Right cardiac atrium (tissue), 5 donors: ENCODE measurements at places on chromosomes 16 and 17.

DNA sequence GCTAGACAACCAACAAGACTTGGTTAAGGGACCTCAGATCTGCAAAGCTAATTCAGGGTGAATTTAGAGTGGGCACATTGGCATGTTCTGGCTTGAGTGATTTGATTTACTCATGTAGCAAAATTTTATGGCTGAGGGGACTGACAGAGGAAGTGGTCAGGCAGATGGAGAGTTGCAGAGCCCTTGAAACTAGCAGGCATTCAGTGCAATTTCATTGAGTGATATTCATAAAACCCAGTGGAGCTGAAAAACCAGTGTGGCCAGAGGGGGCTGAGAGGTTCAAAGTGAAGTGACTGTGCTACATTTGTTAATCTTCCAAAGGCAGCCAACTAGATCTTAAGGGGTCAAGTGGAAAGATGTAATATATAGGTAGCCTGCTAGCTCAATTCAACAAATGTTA lies 2.2 kb upstream of the TMEM94 start:
- DNase-seq, result no peak

DNA sequence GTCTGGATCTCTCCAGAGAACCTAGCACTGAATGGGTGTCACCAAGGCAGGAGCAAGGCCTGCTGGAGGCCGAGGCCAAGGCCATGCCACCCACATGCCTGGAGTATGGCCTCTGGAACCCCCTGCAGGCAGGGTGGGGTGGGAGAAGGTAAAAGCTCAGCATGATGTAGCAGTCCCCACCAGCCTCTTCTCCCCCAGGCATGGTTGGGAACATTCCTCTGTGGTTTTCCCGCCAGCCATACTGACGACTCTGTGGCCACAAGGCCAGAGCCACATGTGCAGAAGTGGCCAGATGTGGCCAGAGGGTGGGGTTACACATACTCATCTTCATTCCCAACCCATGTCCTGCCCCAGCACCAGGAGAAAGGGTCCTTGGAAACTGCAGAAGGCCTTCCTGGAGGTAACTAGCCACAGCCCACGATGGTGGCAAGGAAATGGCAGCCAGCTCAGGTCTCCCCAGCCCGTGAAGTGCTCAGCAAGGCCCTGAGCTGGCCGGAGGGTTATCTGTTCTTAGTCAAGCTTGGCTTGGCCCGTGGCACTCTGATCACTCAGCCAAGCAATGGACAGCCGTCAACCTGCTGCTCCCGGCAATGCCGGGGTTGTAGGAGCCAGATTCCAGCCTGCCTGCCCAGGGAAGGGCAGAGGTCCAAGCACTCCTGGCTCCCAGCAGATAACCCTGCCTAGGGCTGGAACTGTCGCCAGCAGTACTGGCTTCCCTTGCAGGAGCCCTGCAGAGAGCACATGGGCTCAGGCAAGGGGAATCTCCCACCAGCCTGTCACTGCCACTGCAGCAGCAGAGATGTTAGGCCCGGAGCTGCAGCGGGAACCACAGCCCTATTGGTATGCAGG lies 26.1 kb downstream of the HDAC5 start:
- no peak for DNase-seq

DNA sequence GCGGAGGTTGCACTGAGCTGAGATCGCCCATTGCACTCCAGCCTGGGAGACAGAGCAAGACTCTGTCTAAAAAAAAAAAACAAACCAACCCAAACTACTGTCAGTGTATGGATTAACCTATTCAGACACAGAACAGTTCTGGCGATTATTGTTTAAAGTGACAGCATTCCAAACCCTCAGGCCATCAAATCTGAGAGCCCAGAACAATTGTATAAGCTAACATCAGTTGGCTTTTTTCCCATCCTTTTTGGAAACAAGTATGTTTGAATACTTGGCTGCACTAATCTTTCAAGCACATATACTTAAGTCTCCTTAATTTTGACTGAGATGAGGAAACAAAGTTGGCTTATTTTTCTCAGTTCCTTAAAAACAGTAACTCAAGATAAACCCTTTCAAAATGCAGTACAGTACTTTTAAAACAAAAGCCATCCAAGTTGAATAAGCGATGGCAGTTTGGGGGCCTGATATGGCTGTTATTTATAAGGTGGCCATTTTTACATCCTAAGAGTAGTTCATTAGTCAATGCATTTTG lies 1.4 kb downstream of the ZSWIM7 start:
- DNase-seq, result no peak

- no peak for DNase-seq
These were observed 79.4 kb downstream of the C16orf78 start for GRCh38 chr16:49453021-49453420.

- no peak for DNase-seq
These were observed 526 bp upstream of the RNASEK start for GRCh38 chr17:7011942-7012254.

DNA sequence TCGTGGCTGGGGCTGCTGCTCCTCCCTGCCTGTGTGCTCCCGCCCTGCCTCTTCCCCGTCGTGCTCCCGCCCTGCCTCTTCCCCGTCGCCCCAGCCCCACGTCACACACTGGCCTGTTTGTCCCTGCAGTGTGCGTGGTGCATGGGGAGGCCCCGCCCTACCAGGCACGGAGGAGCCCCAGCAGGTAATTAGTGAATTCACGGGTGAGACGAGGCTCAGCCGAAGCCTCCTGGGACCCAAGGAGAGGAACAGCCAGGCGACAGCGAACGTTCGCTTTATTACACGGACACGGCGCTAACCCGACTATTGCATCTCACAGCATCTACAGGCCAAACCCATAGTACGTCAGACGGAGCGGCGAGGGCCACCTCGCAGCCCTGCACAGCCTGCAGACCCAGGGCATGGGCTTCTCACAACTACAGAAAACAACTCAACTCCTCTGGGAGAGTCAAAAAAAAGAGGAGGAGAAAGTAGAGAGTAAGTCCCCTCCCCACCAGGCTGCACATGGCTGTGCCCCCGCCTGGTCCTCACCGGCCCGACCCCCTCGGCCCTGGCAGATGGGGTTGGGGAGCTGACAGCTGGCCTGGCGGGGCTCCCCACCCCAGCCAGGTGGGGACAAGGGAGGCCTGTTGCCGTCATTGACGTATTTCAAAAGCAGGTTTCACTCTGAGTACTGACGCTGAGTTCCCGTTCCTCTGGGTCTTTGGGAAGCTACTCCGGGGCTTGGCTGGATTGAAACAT lies 4.3 kb upstream of the PABPN1L start:
- DNase-seq, result peak; percentile 66

- no peak for DNase-seq
These were observed 15.3 kb downstream of the OR3A1 start for GRCh38 chr17:3282901-3283300.

- DNase-seq, result no peak
These were observed 22.6 kb downstream of the RNF213 start for GRCh38 chr17:80283116-80283852.

DNA sequence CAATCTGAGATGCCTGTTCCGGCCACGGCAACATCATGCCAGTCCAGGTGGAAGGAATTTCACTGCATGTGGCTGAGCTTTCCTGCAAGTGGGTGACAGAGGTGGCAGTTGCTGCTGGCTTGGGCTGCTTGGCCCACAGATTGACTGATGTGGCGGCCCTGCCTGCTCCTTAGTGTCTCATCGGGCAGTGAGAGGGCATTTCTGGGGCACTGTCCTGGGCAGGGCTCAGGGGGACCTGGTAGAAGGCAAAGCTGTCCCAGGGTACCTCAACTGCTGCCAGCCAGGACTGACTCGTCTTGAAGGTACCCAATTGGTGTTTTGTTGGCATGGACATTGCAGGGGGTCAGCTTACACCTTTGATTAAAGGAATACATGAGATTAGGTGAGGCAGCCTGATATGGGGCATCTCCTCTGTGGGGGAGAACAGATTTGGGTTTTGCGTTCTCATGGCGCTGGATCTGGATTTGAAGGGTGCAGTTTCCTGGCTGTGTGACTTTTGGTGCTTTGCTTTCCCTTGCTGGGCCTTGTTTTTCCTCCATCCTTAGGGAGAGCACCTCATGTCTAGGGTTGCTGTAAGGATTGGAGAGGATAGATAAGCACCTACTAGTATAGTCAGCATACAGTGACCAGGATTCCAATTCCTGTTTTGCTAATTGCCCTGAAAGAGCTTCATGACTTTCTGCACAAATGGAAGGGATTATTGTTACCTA lies 5.4 kb downstream of the CMIP start:
- DNase-seq, result no peak

- no peak for DNase-seq
These were observed 79.9 kb downstream of the TMC6 start for GRCh38 chr17:78048346-78049292.

- DNase-seq, result no peak
These were observed 7.9 kb downstream of the SOCS1 start for GRCh38 chr16:11248133-11248532.

DNA sequence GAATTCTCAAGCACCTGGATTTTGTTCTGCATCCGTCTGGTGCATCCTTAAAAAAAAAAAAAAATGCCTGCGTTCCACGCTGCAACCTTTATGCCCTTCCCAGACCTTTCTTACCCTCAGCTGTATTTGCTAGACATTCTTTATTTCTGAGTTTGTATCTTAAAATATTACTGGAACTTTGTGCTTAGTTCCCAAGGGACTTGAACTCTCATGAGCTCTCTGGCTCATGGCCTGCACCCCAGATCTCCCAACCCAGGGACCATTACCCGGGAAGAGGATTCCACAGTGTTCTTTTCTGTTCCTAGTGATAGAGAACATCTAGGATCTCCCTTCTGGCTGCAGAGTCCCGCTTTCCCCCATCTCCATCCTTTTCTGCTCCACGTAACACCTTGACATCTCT lies 28.9 kb upstream of the CLEC18A start:
- DNase-seq, result no peak

- DNase-seq, result no peak
These were observed 28.4 kb downstream of the CDH13 start for GRCh38 chr16:82655072-82655714.

- no peak for DNase-seq
These were observed 206.0 kb downstream of the CYB561 start for GRCh38 chr17:63240106-63240505.

DNA sequence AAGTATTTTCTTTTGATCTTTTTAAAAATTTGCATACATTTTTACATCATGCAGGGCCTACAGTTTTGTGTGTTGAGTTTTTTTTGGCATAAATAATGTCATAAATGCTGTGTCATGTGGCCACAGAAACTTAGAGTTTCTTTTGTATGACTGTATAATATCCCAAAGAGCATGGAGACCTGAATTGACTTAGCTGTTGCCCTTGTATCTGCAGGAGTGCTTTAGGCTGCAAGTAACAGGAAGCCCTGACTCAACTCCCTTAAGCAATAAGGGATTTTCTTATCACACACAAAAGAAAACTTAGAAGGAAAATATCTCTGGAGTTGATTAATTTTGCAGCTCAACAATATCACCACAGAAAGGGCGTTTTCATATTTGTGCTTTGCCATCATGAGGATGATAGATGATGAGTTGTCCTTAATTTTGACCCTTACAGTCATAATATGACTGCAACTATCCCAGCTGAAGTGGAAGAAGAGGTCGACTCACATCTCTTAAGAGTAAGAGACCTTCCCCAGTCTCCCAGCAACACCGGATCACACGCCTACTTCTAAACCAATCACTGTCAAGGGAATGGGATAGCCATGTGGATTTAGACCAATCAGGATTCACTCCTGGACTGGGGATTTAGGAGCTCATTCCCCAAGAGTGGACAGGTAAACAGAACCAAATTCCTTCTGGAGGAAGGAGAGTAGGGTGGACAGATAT lies 138.9 kb downstream of the GSG1L start:
- no peak for DNase-seq

GRCh38 chr17:40777459-40777858 lies 4.9 kb downstream of the KRT27 start:
- no peak for DNase-seq

DNA sequence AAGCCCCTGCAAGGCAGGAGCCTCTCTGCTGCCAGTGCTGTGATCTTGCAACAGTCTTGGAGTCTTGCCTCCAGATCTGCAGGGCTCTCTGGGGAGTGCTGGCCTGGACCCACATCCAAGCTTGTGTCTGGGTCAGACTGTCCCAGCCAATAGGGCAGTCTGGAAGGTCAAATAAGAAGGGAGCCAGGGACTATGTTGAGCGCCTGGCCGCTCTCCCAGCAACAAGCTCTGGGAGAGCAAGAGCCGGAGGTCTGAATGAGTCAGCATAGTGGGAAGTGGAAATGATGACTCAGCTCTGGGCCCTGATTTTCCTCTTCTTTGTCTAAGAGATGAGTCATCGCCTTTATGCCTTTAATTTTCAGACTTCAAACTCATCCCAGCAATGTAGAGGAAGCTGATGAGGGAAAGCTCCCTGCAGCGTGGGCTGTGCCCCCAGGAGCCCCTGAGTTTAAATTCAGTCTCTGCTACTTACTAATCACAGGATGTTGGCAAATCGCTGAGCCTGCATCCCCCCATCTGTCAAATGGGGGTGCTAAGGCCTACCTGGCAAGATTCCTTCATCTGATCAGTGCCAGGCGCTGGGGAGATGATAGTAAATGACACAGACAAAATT lies 43.6 kb upstream of the HAPSTR1 start:
- DNase-seq, result peak; percentile 91

DNA sequence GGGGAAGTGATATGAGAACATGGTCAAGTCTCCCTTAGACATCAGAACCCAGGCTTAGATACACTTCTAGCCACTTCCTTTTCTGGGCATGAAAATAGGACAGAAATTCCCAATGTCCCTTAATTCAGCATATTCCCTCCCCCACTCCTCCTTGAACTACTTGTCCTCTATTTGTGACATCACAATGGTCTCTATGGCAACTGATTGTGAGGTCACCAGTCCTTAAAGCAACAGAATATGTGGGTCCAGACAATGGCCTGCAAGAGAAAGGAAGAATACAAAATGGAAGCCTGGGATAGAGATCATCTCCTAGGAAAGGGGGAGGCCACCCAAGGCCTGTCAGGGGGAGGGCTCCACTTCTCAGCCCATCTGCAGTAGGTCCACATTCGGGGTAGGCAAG lies 6.7 kb upstream of the SEZ6 start:
- DNase-seq, result no peak

DNA sequence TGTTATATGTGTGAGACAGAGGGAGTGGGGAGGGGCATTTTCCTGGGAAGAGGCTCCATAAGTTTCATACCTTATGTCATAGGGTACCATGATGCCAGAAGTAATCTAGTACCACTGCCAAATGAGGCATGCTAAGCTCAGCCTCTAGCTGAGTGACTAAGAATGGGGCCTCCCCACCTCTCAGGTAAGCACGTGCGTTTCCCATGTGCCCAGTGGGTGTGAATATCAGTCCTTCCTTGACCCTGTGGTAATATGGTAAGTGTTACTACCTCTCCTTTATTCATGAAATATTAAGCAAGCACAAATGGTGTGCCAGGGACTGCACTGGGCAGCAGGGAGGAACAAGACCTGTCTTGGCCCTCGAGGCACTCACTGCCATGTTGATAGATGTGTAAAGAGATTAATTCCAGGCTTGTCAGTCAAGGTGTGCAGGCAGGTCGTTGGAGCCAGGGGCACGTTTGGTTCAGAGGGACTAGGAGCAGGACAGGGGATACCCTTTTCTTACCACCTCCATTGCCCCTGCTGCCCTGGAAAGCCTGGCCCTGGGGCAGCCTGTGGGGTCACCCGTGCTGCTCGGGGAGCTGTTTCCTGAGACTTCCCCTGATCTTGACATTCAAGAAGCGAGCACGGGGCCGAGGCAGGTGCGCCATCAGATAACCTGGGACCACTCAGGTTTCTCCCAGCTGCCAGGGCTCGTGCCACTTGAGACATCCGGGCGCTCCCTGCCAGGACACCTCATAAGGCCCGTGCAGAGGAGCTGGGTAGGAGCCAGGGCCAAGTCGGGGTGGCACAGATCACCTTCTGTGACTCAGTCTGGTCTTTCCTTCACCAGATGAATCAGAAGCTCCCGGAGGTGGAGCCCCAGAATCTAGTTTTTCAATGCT lies 8.8 kb downstream of the RSAD1 start:
- DNase-seq, result no peak

GRCh38 chr16:70664325-70665112 lies 18.2 kb downstream of the IL34 start:
- DNase-seq, result no peak
